ENCODE measurements at places on chromosomes 2 and 18.

DNA sequence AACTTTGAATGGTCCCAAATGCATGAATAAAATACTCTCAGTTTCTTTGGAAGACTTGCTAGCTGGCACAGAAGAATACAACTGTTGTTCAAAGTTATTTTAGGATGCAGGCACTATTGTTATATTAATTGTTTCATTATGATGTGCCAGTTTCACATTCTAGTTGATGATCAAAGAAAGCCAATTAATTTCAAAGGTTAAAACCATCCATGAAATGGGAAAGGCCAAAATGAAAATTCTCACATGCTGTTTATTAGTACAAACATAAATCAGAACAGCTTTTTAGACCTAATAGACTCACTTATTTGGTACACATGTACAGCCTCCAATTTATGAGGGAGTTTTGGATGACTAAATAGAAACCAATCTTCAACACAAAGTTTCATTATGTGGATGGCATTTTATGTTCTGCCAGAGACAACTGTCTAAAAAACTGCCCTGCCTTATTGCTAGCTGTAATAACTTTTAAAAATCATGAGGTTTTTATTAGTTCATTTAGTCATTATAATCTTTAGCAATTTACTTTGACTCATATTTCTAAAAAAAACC, 42.2 kb downstream of the RFTN2 start:
- DNase-seq, result no peak

DNA sequence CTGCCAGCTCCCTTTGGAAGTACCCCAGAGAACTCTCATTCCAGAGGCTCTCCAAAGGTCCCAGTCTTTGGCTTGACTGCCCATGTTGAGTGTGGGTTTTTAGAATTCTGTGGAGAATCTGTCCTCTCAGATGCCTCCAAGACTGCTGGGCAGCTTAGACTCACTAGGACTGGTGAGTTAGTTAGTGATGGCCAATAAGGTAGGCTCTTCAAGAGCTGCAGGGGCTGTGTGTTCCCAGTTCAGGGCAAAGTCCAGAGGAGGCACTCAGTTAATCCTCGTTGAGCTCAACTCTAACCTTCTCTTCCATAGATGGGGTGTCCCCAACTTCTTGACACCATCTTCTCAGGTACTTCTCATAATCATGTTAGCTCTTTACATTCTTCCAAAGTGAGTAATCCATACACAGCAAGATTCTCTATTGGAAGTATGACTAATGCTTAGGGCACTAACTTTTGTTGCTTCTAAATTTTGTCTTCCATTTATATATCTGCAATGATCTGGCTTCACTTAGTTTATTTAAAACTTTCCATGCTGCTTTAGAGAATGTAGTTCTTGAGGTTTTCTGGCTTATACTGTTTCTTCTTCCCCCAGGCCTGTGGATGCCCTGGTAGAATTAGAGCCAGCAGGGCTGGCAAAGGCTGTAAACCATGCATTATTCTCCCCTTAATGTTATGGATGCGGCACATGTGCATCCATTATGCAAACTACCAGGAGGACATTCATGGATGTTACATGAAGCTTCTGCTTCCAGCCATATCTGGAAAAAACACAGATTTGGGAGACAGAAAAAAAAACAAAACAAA, 88.9 kb downstream of the POLE4 start:
- DNase-seq, result no peak

- no peak for DNase-seq
Measured at GRCh38 chr2:232415138-232415690, 8.6 kb downstream of the ALPG start.

- DNase-seq, result no peak
Measured at GRCh38 chr2:105660489-105660888, 84.2 kb upstream of the NCK2 start.

DNA sequence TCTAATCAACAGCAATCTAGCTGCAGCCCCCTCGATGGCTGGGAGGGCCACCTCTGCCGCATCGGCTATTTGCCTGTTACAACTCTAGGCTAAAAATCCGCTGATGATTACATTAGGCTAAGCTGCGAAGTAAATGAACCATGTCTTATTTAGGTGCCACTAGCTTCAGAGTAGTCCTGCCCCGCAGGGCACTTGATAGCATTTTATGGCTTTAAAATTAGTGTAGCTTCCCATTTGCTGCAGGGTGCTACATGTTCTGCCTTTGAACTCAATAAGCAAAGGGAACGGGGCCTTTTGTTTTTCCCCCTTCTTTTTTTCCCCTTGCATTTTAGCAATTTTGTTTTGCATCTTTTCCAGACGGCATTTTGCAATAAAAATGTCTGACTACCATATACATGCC, 270.2 kb downstream of the GBX2 start:
- DNase-seq, result no peak

DNA sequence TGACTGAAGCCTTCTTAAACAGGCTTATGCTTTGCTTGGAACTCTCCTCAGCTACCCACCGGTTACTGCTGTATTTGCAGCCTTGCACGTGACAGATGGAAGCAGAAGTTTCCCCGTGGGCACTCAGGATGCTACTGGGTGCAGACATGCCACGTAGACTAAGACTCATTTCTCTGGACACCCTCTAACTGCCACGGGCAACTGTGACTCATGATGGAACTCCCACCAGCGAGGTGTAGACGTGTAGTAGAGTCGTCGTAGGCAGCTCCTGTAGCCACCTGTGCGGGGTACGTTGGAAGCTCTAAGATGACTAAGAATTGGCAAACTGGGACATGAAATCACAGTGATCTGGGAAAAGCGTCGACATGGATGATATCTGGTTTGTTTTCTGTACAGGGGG, 27.5 kb downstream of the TSHZ1 start:
- DNase-seq, result no peak

DNA sequence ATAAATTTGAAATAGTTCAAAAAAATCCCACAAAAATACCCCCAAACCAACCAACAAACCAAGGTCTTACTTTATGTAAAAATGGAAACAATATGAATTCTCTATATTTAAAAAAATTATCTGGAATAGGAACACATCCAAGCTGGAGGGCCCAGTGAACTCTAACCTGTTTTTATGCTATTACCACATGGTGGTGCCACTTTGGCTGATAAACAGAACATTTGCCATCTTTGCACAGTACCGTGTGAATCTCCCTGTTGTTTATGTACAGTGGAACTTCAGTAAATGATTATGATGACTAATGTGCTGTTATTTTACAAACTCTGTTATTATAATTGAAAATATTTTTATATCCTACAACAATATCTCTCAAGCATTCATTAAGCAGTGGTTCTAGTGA, 145.3 kb upstream of the SMAD7 start:
- no peak for DNase-seq

- DNase-seq, result no peak
Measured at GRCh38 chr18:70373042-70373519, 84.2 kb downstream of the SOCS6 start.

GRCh38 chr2:12296915-12297314, 419.8 kb upstream of the TRIB2 start:
- DNase-seq, result no peak

GRCh38 chr2:205471776-205472175, 210.5 kb upstream of the NRP2 start:
- DNase-seq, result no peak

GRCh38 chr2:78992451-78992806, 33.1 kb upstream of the REG3G start:
- no peak for DNase-seq

DNA sequence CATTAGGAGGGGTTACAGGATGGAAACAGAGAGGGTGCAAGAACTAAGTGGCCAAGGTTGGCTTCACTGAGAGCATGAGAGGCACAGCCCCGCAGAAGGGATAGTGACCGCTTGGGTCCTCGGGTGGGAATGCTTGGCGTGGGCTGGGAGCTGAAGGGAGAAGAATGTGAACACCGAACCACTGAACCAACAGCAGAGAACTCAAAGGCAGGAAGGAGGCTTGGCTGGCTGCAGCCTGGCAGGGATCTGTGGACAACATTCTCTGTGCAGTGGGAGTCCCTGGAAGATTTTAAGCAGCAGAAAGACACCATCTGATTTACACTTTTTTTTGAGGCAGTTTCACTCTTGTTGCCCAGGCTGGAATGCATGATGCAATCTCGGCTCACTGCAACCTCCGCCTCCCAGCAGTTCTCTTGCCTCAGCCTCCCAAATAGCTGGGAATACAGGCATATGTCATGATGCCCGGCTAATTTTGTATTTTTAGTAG, 33.9 kb downstream of the SOWAHC start:
- DNase-seq, result no peak

GRCh38 chr2:66362701-66363100, 72.2 kb upstream of the MEIS1 start:
- no peak for DNase-seq

GRCh38 chr18:34444622-34445021, 219.9 kb upstream of the NOL4 start:
- DNase-seq, result no peak

- DNase-seq, result no peak
Measured at GRCh38 chr18:23573626-23574431, 12.5 kb downstream of the NPC1 start.

- no peak for DNase-seq
Measured at GRCh38 chr18:10437837-10438236, 16.6 kb upstream of the APCDD1 start.

- DNase-seq, result no peak
Measured at GRCh38 chr18:58530801-58531200, 98.1 kb downstream of the ALPK2 start.

DNA sequence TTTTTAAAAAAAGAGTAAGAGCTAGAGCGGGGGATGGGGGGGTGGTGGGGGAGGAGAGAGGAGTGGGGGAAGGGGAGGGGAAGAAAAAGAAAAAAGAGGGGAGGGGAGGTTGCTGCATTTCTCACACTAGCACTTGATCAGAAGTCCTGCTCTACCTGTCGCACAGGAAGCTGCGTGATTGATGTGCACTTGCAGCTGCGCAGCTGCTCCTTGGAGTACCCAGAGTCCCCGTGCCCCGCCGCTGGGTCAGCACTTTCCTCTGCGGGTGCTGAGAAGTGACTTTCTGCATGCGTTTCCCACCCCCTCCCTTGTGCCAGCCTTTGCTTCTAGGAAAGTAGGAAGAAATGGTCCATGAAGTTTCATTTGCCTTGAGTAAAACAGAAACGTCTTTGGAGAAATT, 297.3 kb downstream of the ETAA1 start:
- no peak for DNase-seq

DNA sequence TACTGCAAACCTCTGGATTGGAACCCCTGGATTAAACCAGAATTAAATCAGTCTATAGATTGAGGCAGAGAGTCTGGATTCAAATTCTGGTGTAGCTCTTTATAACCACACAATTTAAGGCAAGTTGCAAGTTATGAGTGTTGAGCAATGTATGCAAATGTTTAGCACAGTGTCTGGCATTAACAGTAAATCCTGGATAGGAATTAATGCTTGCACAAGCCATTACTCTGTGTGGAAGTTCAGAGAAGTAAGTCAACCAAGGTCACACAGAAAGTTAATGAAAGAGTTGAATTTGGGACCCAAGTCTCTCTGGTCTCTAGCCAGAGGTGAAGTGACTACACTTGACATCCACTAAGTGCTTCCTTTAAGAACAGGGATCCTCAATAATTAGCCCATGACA, 2.0 kb upstream of the MARCO start:
- DNase-seq, result no peak

GRCh38 chr2:85748039-85748734, 5.6 kb upstream of the ATOH8 start:
- no peak for DNase-seq

DNA sequence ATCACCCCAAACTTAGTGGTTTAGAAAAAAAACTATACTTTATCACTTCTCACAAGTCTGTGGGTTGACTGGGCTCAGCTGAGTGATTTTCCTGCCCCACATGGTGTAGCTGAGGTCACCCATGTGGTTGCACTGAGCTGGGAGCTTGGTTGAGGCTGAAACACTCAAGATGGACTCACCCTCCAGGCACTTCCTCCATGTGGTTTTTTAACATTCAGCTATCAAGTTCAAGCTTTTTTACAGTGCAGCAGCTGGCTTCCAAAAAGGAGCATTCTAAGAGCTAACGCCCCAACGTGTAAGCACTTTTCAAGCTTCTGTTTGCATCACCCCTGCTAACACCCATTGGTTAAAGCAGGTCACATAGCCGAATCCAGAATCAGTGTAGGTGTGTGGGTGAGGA, 105.9 kb upstream of the CREB1 start:
- DNase-seq, result no peak

- no peak for DNase-seq
Measured at GRCh38 chr18:58661423-58661822, 9.8 kb upstream of the MALT1 start.

DNA sequence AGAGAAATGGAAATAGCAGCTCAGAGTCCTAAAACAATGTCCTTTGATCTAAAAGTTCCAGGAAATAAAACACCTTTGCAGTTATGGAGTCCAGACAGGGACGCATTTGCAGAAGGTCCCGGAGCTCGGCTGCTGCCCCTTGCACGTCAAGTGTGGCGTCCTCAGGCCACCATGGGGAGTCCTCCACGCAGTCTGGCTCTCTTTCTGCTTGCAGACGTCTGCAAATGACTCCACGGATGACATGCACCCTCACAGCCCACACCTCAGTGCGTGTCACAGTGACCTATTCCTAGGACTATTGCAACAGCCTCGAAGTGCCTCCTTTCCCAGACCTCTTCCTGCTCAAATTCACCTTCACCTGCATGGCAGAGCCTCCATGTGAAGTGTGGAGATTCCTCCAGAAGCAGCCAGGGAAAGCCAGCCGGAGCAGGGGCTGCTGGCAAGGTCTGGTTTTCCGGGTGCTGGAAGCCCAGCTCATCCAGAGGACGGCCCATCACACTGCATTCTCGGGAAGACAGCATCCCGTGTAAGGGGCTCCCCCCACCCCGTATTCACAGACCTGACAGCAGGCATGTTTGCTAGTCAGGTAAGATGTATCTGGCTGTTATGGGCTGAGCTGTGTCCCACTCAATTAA, 137.7 kb downstream of the ASB1 start:
- DNase-seq, result no peak

GRCh38 chr2:172376505-172377125, 50.8 kb upstream of the ITGA6 start:
- DNase-seq, result no peak

DNA sequence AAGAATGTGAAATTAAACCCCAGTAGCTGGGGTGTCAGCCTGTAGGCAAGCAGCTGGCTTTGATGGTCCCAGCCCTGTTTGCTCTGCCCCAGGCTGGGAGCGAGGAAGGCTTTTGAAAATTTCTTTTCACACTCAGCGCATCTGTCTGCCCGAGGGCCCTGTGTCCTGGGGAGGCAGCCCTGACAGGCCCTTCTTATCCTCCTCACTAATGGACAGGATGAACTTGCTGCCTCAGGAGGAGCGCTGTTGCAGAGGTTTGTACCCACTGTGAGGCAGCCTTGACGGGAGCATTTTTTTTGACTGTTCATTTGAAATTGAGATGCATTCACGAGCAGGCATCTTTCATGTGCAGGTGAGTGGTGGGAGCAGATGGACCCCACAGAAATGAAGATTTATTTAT, 62.4 kb downstream of the SERPINB8 start:
- DNase-seq, result no peak

DNA sequence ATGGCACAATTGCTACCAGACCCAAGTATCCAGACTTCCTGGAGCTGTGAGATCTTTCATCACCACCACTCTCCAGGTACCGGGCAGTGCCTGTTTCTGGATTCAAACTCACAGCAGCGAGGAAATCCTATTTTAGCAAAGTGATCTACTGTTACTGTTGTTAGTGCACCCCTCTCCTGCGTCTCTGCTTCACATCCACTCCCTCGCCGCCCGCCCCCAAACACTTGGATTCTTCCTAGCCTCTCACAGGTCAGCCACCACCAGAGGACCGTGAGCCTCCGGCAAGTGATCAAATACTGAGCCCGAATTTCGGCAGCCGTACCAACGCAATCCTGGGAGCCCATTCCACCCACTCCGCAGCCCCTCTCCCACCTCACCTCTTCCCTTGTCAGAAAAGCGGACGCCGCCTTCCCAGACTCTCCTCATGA, 519 bp downstream of the METTL4 start:
- DNase-seq, result peak; percentile 55

GRCh38 chr2:206989311-206989710, 50.0 kb downstream of the CPO start:
- no peak for DNase-seq

Data from T-helper 1 cell (primary cell).